8988T (cell line): ENCODE measurements at places on chromosomes 6 and 20.

GRCh38 chr20:59525500-59526241 lies 78.7 kb upstream of the PHACTR3 start:
- DNase-seq, result peak; percentile 66

GRCh38 chr20:54284928-54285704 lies 77.2 kb downstream of the PFDN4 start:
- no peak for DNase-seq

- no peak for DNase-seq
Measured at GRCh38 chr6:379410-380181, 12.0 kb upstream of the IRF4 start.

DNA sequence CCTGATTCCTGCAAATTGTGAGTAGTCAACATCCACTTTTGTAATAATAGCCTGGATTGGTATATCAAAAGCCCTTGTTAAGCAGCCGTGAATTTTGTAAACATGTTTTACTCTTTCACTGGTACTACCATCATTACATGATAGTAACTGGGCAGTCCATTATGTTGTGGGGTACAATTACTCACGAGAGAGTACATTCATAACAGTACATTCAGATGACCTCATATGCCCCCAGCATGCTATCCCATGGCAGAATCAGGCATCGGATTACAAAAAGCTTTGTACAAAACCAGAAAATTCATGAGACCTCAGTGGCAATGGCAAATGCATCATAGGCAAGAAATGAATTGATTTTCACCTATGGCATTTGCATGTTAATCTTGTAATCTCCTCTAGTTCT lies 166.2 kb downstream of the EPM2A start:
- no peak for DNase-seq

DNA sequence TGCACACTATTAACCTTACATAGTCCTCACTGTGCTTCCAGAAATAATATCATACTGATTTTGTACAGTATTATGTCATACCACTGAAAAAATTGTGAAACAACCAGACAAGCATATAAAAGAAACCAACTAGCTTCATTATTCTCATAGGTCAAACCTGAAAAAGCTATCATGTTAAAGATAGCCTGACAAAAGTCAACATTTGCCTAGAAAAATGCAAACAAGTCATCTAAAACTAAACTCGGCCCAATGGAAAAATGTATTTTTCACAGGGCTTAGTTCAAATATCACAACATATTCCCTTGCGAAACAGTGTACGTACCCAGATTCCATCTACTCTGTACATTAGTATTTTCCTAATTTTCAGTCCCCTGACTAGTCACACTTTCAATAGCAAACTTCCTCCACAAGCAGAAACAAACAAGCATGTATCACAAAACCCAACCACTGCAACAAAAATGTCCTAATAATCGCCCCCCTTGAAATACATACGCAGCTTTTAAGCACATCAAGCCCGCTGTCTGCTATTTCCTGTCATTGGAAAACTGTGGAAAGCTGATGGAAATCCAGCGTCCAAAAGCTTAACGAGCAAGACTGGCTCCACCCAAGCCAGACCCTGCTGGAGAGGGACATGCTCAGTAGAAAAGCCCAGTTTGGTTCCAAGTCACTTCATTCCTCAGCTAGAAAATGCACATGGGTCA lies 93.1 kb downstream of the EPB41L2 start:
- no peak for DNase-seq

DNA sequence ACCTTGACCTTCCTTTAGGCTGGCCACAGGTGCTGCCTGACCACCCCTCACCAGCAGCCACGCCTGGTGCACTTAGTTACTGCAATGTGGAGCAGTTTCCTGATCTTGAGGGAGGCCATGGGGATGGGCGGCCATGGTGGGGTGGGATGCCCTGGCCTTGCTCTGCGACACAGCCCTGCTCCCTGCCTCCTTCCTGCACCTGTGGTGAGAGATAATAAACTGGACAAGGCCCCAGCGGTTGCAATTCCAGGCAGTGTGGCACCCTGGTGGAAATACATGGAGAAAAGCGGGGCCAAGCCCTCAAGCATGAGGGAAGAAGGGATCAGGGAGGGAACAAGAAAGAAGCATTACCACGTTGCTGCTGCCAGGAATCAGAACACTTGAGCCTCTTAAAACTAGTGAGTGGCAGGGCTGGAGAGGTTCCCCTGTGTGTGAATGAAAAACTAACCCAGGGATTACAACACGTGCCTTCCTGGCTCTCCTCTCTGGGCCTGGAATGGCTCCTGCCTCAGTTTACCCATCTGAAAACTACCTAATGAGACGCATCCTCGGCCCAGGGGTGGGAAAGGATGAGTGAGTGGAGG lies 213.2 kb downstream of the LY86 start:
- no peak for DNase-seq

DNA sequence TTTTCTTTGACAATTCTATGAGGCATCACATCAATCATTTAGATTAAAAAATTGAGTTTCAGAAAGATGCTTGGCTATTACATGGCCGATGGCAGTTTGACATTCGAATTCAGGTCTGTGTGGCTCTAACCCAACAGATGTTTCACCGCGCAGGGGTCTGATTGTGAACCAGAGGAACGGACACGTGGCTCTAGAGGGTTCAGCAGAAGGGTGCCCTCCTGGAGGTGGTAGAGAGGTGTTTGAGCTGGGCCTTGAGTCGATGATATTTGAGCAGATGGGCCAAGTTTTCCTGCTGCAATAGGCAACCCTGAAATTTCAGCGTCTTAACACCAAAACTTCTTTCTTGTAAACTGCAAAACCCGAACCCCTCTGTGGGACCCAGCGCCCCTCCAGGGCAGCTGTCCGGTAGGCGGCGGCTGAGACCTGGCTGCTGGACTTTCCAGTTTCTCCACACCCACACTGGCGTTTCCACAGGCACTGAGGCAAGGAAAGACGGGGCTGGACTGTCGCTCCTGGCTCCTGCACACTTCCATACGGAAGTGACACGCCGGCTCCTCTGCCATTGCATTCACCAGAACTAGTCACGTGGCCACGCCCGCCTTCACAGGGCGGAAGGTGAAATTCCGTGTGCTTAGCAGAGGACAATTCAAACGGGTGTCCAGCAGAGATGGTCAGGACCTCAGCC lies 11.3 kb upstream of the AFDN start:
- peak; percentile 42 for DNase-seq

GRCh38 chr20:43975096-43975768 lies 60.6 kb downstream of the TOX2 start:
- no peak for DNase-seq

DNA sequence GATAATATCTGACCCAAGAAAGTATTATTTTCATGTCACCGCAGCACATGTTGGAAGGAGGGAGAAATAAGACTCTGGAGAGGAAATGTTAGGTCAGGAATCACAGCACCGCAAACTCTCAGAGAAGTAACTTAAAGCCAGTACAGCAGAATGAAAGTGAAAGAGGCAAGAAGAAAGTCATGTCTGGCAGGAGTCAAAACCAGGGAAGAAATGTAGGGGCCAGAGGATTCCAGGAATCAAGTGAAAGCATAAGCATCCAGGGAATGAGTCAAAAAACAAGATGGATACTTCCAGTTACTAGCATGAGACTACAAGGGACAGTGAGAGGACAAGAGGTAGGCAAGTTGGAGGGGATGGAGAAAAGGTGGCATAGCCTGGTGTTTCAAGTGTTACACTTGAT lies 80.4 kb downstream of the AK9 start:
- DNase-seq, result no peak

GRCh38 chr6:134123666-134124208 lies 71.3 kb upstream of the SLC2A12 start:
- no peak for DNase-seq

GRCh38 chr6:55319961-55320695 lies 7.1 kb upstream of the GFRAL start:
- DNase-seq, result no peak

- no peak for DNase-seq
Measured at GRCh38 chr20:26135325-26136110, 438.9 kb upstream of the ZNF337 start.

- DNase-seq, result no peak
Measured at GRCh38 chr6:128118401-128118800, 217.5 kb upstream of the THEMIS start.

- no peak for DNase-seq
Measured at GRCh38 chr6:1554141-1554475, 55.6 kb upstream of the FOXC1 start.

DNA sequence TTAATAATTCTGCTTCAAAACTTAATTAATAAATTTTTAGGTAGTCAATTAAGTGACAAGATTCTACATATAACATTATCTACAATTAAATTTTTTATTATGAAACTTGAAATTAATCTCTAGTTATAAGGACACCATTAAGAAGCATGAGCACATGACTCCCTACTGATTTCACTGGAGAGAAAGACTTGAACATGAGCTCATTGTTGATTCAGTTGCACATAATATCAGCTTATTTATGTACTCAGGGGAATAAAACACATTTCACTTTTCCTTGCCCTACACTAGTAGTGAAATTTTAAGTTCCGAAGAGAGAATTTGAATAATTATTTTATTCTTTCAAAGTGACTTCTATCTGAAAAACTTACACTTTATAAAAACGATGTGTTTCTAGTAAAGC lies 370.2 kb upstream of the EPHA7 start:
- no peak for DNase-seq
